ENCODE measurements at places on chromosomes 11 and 22.

DNA sequence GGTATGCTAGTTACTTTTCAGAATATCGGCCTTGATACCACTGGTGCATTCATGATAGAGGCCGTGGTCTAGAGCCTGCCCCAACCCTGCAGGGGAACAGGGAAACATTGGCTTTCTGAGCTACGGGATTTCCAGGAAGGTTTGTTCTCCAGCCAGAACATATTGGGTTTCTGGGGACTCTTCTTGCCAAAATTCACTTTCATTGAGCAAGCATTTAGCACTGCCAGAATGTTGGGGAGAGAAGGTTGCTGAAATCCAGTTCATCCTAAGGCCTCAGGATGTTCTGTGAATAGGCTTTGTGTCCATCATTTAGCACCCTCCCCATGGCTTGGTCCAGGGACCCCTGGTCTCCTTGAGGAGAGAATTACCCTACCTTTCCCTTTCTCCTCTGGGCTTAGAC lies 36.7 kb downstream of the DRG1 start:
- no peak for DNase-seq

DNA sequence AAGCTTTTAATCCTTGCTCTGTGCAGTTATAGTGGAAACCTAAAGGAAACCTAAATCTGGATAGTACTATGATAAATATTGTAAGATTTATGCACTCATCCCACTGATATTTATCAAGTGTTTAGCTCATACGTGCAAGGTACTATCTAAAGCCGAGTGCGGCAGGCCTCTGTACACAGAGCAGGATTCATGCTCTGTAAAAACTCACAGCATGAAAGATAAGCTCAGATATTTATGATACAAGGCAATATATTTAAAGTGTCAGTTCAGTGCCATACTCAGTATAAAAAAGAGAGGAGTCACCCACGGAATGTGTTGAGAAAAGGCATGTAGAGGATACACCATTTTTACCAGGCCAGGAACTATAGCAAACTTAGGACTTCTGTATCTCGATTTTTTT lies 66.2 kb downstream of the MAML2 start:
- no peak for DNase-seq

DNA sequence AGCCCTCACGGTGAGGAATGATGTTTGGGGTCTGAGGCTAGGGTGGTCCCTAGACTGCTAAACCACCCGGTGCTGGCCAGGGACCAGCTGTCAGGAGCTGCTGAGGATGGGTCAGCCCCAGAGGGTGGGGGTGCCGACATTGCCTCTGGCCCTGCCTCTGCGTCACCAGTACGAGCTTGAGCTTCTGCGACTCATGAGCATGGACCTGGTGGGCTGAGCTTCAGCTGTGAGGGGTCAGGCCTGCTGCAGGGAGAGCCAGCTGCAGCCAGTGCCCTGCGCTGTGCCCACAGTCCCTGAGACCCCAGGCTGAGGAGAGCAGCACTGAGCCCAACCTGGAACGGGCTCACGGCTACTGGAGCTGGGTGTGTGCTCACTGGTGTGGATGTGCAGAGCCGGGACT lies 7.0 kb downstream of the DERL3 start:
- no peak for DNase-seq

GRCh38 chr11:115919341-115920091 lies 415.3 kb upstream of the CADM1 start:
- no peak for DNase-seq

DNA sequence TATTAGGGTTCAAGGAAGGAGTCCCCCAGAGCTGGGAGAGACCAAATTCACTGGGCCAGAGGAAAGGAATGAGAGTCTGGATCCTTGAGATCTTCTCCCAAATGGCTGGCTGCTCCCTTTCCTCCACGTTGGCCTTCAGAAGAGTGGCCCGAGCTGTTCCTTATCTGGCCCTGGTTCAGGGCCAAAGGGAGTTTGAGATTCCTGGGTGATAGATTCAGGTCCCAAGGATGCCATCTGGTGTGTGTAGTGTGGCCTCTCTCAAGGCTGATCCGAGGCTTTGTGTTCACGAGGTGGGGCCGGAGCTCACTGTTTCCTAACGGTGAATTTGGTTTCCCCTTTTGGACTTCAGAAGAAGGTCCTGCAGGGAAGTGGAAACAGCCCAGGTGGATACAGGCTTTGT lies 17.4 kb upstream of the ABCC8 start:
- DNase-seq, result no peak

DNA sequence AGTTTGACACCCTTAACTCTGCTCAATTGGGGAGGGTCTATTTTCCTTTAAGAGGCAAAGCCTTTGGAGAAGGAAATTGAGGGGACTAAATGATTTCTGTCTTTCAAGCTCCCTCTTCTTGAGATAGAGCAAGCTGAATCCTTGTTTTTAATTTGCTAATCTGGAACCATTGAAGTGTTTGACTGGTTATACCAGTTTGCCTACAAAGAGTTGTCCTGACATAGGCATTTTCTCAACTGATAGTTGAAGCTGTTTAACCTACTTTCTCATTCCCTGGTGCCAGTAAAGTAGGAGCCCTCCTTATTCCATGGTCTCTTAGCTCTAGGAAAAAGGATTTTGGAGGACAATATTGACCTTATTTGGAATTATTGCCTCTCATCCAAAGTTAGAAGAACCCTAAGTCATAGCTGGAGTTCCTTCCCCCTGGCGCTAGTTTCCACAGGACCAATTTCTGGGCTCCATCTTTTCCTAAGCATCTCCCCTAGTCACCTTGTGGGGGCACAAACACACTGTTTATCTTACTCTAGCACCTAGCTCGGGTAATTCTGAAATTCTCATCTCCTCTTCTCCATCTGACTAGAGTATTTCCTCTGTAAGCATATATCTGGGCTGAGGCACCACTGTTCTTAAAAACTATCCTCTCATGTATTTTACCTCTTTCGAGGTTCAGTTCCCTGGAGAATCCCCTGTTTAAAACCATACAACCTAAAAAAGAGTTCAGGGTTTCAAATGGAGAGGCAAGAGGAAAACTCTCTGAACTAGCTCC lies 7.4 kb downstream of the ZDHHC5 start:
- DNase-seq, result no peak

GRCh38 chr11:95680169-95680929 lies 109.2 kb downstream of the FAM76B start:
- no peak for DNase-seq

- peak; percentile 10 for DNase-seq
Observed at GRCh38 chr11:47001781-47002181, 65.2 kb downstream of the CSTPP1 start.

- peak; percentile 37 for DNase-seq
Observed at GRCh38 chr11:66868726-66869566, 12.1 kb downstream of the LRFN4 start.

- DNase-seq, result no peak
Observed at GRCh38 chr11:128061281-128061871, 526.0 kb downstream of the ETS1 start.

GRCh38 chr11:44065161-44065661 lies 859 bp upstream of the ACCS start:
- no peak for DNase-seq

- DNase-seq, result no peak
Observed at GRCh38 chr11:86787018-86787536, 13.3 kb upstream of the PRSS23 start.

DNA sequence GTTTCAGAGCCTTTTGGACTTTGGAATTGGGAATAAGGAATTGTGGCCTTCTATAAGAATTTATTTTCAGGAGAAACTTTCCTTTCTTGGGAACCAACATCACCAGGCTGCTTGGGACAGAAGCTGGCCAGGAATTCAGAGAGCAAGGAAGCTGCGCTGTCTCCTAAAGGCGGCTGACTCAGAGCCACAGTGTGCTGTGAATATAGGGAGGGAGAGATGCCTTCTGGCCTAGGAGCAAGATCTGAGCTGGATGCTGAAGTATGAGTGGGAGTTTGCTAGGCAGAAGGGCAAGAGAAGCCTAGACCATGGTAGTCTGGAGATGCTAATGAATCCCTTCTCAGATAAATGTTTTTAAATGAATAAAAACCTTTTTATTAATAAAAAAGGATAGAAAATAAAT lies 213.7 kb upstream of the TBCEL start:
- DNase-seq, result no peak

Data from SHP77 (cell line).